ENCODE measurements at places on chromosomes 3 and 15.

- DNase-seq = no peak
Measured at GRCh38 chr15:74664028-74664616, 31.7 kb downstream of the EDC3 start.

DNA sequence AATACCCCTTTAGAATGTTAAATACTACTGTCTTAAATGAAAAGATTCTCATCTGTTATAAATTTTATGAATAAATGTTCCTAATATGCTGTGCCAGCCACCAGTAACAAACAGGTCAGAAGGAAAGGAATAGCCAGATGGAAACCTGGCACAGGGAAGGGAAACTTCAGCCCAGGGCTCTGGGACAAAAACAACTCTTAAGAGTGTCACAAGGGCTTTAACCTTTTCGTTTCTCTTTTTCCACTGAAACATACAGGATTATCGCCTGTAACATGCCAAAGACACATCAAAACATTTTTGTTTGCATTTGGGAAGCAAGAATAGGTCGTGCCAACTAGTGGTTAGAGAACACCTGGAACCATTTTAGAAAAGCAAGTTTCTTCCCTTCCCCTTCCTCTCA, 109.0 kb upstream of the NEDD4 start:
- no peak for DNase-seq

DNA sequence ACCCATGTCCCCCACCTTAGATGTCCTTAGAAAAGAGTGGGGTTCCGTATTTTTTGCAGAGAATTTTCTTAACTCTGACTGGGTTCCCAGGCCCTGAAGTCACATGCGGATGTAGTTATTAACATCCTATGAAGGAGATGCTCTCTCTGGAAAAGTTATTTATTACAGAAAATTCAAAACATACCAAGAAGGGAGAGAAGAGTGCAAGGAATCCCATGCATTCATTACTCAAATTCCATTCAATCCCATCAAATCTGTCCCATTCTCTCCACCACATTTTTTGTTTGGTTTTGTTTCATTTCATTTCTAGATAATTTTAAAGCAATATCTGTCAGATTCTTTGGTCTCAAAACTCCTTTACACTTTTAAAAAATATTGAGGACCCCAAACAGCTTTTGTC, 34.3 kb upstream of the ANKRD34C start:
- no peak for DNase-seq

GRCh38 chr15:78047761-78048627, 29.5 kb downstream of the TBC1D2B start:
- peak; percentile 50 for DNase-seq

DNA sequence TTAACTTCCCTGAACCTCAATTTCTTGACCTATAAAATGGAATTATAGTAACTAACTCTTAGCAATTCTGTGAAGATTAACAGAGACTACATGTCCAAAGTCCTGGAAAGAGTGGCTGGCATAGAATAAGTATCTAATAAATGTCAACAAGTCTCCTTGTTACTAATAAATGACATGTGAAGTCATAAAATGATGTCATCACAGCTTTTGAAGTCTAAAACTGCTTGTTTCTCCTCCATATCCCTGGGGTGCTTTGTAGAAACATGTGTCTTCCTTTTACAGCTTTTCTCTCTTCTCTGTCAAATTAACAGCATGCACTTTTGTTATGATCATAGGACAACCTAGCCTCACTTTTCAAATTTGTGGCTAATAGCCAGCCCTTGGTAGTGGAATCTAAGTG, 510.2 kb downstream of the NTRK3 start:
- DNase-seq = no peak

GRCh38 chr3:196554205-196554604, 14.1 kb downstream of the WDR53 start:
- DNase-seq = no peak

DNA sequence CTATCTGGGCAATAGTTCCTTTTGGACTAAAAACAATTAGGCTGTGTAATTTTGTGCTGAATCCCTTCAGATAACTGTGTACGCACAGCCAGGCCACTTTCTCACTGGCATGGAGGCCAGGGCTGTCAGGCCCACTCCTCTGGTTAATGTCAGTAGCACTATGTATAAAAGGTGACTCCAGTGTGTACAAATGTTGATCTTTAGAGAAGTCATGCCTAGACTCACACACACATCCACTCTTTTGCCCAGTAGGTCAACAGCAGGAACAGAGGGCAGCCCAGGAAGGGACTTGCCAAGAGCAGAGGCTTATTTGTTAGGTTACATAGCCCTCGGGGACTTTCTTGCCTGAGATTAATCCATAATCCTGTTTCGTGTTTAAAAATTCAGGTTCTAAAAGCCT, 416.6 kb upstream of the WNT5A start:
- no peak for DNase-seq

DNA sequence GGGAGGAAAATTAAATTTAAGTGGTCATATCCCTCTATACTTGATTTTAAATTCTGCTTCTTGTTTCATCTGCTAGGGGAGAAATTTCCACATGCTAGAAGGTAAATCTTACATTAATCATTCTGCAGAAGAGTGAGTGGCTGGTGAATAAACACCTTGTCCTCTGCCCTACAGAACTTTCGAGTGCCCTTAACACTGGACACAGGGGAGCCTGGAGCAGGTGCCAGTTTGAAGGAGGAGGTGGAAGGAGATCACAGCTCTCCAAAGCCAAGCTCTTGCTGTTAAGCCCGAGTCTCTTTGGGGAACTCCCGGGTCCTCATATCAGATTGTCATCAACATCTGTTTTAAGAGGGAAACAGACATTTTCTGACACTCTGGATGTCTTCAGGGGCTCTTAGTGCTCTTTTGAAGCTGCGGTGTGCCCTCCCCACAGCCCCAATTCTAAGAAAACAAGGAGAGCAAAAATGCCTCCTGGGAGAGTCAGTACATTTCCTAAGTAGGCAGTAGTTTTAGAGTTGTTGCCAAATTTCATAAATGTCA, 31.3 kb downstream of the LAMP3 start:
- no peak for DNase-seq

GRCh38 chr15:48507416-48508065, 138.0 kb downstream of the FBN1 start:
- DNase-seq = peak; percentile 19

DNA sequence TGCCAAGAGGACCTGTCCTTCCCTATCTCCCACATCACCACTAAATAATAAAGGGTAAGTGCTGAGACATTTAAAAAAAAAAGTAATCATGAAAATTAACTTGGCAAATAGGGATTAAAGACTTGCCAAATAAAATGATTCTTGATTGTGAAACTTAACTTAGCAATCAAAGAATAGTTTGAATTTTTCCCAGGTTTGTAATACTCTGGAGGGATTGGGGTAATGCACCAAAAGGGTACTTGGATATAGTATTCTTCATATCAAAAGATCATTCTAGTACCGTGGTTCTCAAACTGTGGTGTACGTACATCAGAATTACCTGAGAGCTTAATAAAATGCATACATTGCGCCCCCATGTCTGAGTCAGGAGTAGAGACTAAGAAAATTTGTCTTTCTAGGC, 28.5 kb downstream of the CALML4 start:
- no peak for DNase-seq

Measured in CD4-positive, alpha-beta T cell treated with Interleukin-21 for 1 hour (primary cell).